Prostate gland (tissue), 2 donors: ENCODE measurements at places on chromosomes 13 and 19. TPM values are rescaled to one million over a fixed set of nuclear protein-coding genes. Genes with fewer than 3 reads are reported as not detected.
A peak's percentile ranks its signal among the peaks of the same experiment; 100 is the strongest.

- no peak overlapping the region for H3K27ac ChIP-seq
- H3K4me3 ChIP-seq = no peak overlapping the region
- no peaks in the 10 kb centered on the region for H3K27me3 ChIP-seq
- no peak for DNase-seq
- no peaks in the 10 kb centered on the region for H3K4me1 ChIP-seq
Observed at GRCh38 chr13:76637641-76638141, 248.5 kb downstream of the KCTD12 start.

DNA sequence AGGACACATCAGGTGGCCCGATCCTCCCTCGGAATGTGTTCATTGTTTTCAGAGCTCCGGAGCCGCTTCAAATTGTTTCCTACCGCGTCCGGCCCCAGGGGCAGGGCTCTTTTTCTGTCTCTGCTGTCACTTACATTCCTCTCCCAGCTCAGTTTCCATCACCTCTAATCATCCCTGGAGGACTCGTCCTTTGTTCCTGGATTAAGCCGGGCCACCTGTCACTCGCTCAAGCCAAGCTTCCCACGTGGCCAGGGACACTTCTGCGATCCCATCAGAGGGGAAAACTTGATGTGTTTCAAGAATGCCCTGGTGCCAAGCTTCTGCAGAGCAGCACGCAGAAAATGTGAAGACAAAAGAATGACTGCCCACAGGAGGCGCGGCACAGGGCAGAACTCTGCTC, 13.5 kb downstream of the IL17D start:
- H3K36me3 ChIP-seq = no peaks in the 10 kb centered on the region
- DNase-seq = no peak
- no peaks in the 10 kb centered on the region for H3K27me3 ChIP-seq
- no peaks in the 10 kb centered on the region for H3K4me1 ChIP-seq
- H3K27ac ChIP-seq = no peak overlapping the region
- H3K4me3 ChIP-seq = no peak overlapping the region

The RASL11A gene
- 26.5 TPM for total RNA-seq

DNA sequence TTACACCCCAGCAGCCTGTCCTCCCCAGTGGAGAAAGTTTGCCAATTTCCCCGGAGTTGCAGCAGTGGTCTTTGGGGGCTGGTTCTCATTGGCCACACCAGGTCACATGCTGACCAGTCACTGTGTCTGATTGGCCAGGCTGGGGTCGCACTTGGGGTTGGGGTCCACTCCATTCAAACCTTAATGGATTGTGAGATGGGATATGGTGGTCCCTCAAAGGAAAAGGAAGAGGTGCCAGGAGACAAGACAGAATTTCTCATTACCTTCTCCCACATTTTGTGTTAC, 3.4 kb downstream of the PPM1N start:
- no peaks in the 10 kb centered on the region for H3K36me3 ChIP-seq
- no peak overlapping the region for H3K27ac ChIP-seq
- no peaks in the 10 kb centered on the region for H3K27me3 ChIP-seq
- H3K4me3 ChIP-seq = no peak overlapping the region
- DNase-seq = no peak

- no peak for DNase-seq
- H3K27me3 ChIP-seq = no peaks in the 10 kb centered on the region
- H3K27ac ChIP-seq = no peak overlapping the region
- no peaks in the 10 kb centered on the region for H3K4me1 ChIP-seq
- H3K4me3 ChIP-seq = no peak overlapping the region
- no peaks in the 10 kb centered on the region for H3K36me3 ChIP-seq
Observed at GRCh38 chr13:58081301-58081820, 449.8 kb downstream of the PCDH17 start.

- H3K4me3 ChIP-seq = peak within 1 kb of the TSS; percentile 64
- H3K27ac ChIP-seq = peak within 1 kb of the TSS; percentile 85
- no peaks in the 10 kb centered on the region for H3K27me3 ChIP-seq
- peak; percentile 54 for DNase-seq
- H3K36me3 ChIP-seq = no peaks in the 10 kb centered on the region
- H3K4me1 ChIP-seq = no peaks in the 10 kb centered on the region
Observed at GRCh38 chr19:36418287-36419001, at the start of gene ZFP82. Gene ZFP82 (minus strand): TSS chr19:36418644. CDS start chr19:36409789, 8,855 bp downstream.

The NOVA2 gene
- 0.87 TPM for total RNA-seq

GRCh38 chr13:95155093-95155492, 146.2 kb downstream of the ABCC4 start:
- H3K27me3 ChIP-seq = no peaks in the 10 kb centered on the region
- DNase-seq = no peak
- no peaks in the 10 kb centered on the region for H3K36me3 ChIP-seq
- no peaks in the 10 kb centered on the region for H3K4me1 ChIP-seq

DNA sequence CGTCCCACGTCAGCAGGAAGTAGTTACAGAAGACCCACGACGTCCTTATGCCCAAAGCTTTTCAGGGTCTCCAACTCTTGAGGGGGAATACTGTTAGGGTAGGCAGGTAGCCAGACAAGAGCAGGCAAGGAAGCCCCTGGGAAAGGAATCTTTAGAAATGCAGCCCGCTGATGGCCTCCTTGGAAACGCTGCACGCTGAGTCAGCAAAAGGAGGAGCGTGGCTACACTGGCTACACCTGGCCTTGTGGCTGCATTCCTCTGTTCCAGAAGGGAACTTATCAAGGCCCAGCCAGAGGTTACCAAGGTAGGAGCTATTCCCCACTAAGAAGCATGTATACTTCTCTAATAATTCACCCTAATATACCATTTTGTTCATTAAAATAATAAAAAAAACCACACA, 2.0 kb downstream of the ERVV-1 start:
- no peaks in the 10 kb centered on the region for H3K4me1 ChIP-seq
- no peak overlapping the region for H3K4me3 ChIP-seq
- DNase-seq = no peak
- H3K27me3 ChIP-seq = no peaks in the 10 kb centered on the region
- H3K27ac ChIP-seq = no peak overlapping the region

- no peak for DNase-seq
- no peak overlapping the region for H3K27ac ChIP-seq
- no peaks in the 10 kb centered on the region for H3K4me1 ChIP-seq
- no peaks in the 10 kb centered on the region for H3K36me3 ChIP-seq
- H3K27me3 ChIP-seq = peaks cover 21% of the 10 kb centered on the region
Observed at GRCh38 chr13:57632276-57633140, 964 bp downstream of the PCDH17 start.

The ZNF100 gene
- 6.4 TPM for total RNA-seq

The FGF21 gene
- total RNA-seq = not detected

GRCh38 chr19:41265395-41266153, 1.4 kb downstream of the HNRNPUL1 start:
- peak; percentile 26 for DNase-seq
- H3K4me3 ChIP-seq = peak overlapping the region; percentile 95
- H3K27me3 ChIP-seq = no peaks in the 10 kb centered on the region

GRCh38 chr13:30466841-30467252, 1.1 kb upstream of the HMGB1 start:
- no peak overlapping the region for H3K4me3 ChIP-seq
- no peak for DNase-seq
- H3K27me3 ChIP-seq = no peaks in the 10 kb centered on the region
- no peaks in the 10 kb centered on the region for H3K36me3 ChIP-seq

DNA sequence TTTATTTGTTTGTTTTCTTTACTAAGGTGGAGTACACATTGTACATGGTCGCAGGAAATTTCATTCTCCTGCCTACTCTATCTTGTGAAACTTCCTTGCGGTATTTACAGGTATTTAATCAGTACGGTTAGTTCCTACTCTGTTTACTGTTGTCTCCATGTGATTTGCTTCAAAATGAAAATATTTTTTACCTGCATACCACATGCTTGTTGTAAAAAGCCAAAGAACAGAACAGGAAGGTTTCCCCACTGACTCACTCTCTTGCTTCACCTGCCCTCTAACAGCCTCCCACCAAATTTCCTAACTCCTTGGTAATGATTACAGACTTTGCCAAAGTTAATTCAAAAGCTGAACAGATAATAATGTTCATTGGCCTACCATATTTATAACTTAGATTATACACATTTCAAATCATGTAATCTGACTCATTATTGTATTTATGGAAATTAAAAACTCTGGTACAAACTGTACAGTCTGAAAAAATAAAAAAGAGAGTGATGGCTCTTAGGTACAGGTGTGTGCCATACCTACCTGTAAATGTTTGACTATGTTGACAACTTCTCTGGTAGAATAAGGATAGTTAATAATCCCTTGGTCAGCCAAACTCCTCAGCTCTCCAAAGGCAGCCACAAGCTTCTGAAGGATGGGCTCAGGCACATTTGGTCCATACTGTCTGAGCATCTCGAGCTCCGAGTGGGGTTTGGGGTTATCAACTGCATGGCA, 239.9 kb downstream of the VWA8 start:
- peak overlapping the region; percentile 31 for H3K27ac ChIP-seq
- no peaks in the 10 kb centered on the region for H3K27me3 ChIP-seq
- peaks cover 4% of the 10 kb centered on the region for H3K4me1 ChIP-seq
- no peak overlapping the region for H3K4me3 ChIP-seq
- H3K36me3 ChIP-seq = no peaks in the 10 kb centered on the region

DNA sequence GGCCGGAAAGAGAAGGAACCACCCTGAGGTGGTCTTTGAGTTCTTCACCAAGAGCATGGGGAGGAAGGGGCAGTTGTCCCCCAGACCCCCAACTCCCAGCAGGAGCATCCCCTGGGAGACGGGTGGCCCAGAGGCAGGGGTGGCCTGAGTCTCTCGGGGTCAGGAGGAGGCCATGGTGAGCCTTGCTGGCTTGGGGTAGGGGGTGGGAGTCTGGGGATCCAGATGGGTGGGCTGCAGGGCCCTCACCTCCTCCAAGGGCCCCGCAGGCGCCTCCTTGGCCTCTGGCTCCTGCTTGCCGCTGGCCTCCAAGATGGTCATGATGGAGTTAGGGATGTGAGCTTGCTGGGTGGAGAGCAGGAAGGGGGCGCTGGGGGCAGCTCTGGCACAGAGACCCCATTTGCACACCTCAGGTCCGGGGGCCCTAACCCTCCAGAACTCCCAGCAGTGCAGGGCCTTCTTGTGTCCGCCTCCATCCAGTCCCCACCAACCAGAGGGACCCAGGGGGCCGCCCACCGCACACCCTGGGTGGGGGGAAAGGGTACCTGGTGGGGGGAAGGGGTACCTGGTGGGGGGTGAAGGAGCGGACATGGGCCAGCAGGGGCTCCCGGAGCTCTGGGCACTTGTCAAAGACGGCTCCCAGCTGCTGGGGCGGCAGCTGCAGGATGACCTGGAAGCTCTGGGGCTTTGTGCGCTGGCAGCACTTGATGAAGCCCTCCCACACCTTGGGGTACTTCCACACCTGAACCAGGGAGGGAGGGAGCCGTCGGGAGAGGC, 1.3 kb upstream of the RSPH6A start:
- H3K27me3 ChIP-seq = no peaks in the 10 kb centered on the region
- H3K27ac ChIP-seq = no peak overlapping the region
- H3K4me3 ChIP-seq = no peak overlapping the region
- no peaks in the 10 kb centered on the region for H3K36me3 ChIP-seq
- H3K4me1 ChIP-seq = no peaks in the 10 kb centered on the region

DNA sequence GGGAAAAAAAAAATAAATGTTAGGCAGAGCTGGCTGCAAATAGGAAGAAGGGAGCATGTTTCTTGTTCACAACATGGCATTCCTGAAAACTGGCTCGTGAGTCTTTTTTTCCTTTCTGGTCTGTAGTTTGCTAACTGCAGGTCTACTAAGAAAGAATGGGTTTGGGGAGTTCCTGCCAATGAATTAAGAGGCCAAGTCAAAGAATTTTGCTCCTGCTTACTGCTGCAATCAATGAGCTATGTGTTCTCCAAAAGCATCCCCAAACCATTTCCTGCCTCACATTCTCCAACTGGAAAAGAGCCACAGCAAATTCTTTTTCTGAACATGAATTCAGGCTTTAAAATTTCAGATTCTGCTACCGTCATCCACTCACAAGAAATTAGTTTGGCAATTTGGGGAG, 88.6 kb downstream of the DCT start:
- H3K4me3 ChIP-seq = no peak overlapping the region
- no peak overlapping the region for H3K27ac ChIP-seq
- no peaks in the 10 kb centered on the region for H3K27me3 ChIP-seq

The CYP4F8 gene
- total RNA-seq = 67.3 TPM

- H3K4me1 ChIP-seq = no peaks in the 10 kb centered on the region
- H3K36me3 ChIP-seq = no peaks in the 10 kb centered on the region
- DNase-seq = no peak
- no peaks in the 10 kb centered on the region for H3K27me3 ChIP-seq
- H3K27ac ChIP-seq = no peak overlapping the region
Observed at GRCh38 chr13:85565652-85566051, 233.6 kb downstream of the SLITRK6 start.

DNA sequence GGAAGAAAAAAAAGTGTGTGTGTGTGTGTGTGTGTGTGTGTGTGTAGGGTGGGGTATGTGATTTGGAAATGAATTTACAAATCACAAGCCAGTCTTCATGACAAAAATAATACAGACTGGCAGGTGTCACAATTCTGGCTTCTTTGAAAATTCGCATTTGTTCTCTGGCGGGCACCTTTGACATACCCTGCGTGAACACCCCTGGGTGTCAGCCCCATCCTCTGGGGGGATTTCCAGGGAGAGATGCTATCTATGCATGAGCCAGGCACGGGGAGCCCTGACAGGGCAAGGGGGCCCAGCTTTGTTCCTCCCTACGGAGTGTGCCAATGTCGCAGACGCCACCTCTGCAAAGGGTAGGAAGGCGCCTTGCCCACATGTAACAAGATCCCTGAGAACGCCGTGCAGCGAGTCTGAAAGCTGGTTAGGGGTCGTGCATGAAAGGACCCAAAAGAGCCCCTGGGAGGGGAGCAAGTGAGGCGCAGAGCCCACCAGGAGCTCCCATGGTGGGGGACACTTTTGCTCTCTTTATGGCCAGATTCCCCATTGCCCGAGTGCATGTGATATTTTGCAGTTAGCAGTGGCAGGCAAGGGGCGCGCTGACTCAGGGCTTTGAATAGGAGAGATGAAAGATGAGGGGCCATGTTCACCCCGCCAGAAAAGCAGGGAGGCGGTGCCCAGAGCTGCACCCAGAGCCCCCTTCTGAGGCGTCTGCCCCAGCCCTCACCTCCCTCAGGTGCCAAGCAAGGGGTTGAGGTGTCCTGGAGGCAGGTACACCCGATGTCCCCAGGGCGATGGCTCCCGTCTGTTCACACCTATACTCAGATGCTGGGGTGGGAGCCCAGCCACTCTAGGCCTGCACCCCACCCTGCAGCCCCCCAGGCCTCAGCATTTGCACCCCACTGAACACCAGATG, 45.3 kb downstream of the KLF2 start:
- no peak for DNase-seq
- peaks cover 14% of the 10 kb centered on the region for H3K4me1 ChIP-seq

The SIGLEC8 gene
- total RNA-seq = 3.0 TPM
